ENCODE measurements at places on chromosomes 13 and 19. TPM values are rescaled to one million over a fixed set of nuclear protein-coding genes. Genes with fewer than 3 reads are reported as not detected.

DNA sequence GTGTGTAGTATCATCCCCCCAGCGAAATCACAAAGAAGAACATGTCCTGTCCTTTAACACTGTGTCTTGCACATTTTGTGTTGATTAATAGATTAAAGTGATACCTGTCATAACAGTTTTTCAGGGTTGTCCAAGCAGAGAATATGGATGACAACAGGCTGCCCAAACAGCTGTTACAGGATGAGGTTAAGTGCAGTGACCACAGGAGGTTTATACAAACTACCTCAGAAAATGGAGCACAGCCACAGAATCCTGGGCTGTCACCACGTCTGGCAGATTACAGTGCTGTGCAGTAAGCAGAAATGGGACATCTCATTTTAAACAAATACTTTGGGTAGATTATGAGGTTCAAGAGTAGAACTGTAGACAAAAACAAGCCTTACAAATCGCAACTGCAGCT is 575.6 kb downstream of the DCT start:
- H3K27me3 ChIP-seq: peaks cover 6% of the 10 kb centered on the region
- no peaks in the 10 kb centered on the region for H3K36me3 ChIP-seq
- no peak overlapping the region for H3K4me3 ChIP-seq
- H3K27ac ChIP-seq: no peak overlapping the region

DNA sequence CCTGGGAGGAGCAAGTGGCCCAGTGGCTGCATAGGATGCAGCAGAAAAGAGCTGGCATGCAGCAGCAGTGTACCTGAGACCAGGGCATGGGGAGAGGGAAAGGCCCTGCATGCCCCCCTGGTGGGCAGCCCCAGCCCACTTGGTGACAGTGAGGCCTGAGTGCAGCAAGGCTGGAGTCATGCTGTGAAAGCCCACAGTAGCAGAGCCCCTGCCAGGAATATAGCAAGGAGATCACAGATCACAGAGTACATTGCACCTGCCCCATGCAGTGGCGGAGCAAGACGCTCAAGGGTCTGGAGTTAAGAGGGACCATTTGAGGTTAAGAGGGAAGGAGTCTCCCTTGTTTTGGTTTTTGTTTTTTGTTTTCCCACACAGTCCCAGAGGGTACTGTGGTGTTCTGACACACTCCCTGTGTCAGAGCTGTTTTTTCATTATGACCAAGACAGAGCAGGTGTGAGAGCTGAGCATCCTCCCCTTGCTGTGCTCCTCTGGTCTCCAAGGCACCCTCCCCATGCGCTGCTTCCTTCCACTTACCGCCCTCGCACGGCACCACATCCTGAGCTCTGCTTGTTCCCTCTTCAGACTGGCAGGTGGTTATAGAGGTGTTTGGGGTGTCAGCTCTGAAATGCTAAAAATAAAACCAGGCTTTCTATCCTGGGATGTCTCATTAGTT is 85.0 kb upstream of the UBL3 start:
- peak overlapping the region; percentile 95 for H3K27ac ChIP-seq
- no peaks in the 10 kb centered on the region for H3K36me3 ChIP-seq
- DNase-seq: peak; percentile 52
- peaks cover 56% of the 10 kb centered on the region for H3K4me1 ChIP-seq

- H3K4me1 ChIP-seq: peaks cover 2% of the 10 kb centered on the region
- peak overlapping the region; percentile 65 for H3K27ac ChIP-seq
- H3K36me3 ChIP-seq: no peaks in the 10 kb centered on the region
- no peak overlapping the region for H3K4me3 ChIP-seq
Observed at GRCh38 chr19:49631014-49631588, 8.8 kb downstream of the RRAS start.

DNA sequence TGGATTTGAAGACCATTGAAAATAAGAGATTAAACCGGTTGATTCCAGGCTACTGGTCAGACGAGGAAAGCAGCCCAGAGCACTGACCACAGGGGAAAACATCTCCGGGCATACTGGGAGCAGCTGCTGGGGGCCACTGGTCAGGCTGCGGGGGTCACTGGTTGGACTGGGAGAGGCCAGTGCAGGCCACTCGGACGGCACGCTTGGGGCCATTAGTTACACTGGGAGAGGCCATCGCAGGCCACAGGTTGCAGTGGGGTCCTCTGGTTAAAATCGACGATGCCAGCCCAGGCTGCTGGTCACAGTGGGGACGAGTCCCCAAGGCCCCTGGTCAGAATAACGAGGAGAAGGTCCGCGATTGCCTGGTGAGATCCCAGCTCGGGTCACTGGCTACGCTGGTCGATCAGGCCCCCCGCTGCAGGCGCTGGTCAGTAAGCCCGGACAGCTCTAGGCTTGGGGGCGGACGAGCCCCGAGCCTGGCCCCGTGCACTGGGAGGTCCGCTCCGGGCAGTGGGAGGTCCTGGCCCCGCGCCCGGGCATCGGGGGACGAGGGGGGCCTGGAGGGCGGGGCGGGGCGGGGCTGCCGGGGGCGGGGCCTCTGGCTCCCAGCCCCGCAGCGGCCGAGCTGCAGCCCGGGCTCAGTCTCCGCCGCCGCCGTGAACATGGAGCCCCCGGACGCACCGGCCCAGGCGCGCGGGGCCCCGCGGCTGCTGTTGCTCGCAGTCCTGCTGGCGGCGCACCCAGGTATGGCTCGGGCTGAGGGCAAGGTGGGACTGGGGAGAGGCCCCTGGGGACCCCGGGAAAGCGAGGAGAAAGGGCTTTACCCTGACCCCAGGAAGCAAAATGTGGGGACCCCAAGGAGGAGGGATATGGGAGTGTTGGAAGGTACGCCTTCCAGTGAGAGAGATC is at the start of gene BCAM:
TSS of gene BCAM (plus strand) at position 641 of the 909 bp plus-strand sequence. CDS start at position 663, 22 bp downstream.
- H3K36me3 ChIP-seq: peaks cover 4% of the 10 kb centered on the region
- H3K4me1 ChIP-seq: peaks cover 6% of the 10 kb centered on the region
- peak within 1 kb of the TSS; percentile 67 for H3K4me3 ChIP-seq
- no peak for DNase-seq

DNA sequence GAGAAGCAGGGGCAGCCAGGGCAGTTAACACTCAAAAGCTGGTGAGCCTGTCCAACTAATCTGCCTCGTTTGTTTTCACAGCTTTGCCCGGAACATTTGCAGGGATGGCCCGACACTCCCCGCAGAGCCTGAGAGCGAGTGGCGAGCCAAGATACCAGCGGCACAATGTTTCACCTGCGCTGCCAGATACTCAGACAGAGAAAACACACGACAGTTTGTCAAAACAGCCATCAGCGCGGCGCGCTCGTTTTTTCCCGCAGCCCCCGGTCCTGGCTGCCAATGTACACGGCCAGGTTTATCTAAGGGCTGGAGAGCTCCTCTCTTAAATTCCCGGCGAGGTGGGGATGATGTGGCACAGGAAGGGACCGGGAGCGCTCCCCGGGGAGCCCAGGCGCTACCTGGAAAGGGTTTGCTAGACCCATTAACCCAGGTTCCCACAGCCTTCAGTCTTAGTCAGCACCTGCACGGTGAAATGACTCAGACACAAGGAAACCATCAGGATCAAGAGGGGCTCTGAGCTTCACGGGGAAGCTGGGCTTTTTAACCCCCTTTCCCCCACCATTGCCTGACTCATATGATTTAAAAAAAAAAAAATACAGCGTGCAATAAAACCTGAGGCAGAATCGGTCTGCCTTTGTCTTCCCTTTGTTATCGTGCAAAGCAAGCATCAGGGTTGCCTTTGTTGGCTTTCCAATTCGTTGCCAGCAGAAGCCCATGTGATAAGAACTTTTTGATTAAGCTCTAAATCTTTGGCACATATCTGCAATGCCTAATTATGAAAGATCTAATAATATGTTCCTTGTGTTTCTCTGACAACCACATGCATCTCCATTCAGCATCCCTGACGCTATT is 186.2 kb downstream of the EFNB2 start:
- H3K27me3 ChIP-seq: peaks cover 33% of the 10 kb centered on the region
- no peak for DNase-seq
- H3K36me3 ChIP-seq: no peaks in the 10 kb centered on the region

DNA sequence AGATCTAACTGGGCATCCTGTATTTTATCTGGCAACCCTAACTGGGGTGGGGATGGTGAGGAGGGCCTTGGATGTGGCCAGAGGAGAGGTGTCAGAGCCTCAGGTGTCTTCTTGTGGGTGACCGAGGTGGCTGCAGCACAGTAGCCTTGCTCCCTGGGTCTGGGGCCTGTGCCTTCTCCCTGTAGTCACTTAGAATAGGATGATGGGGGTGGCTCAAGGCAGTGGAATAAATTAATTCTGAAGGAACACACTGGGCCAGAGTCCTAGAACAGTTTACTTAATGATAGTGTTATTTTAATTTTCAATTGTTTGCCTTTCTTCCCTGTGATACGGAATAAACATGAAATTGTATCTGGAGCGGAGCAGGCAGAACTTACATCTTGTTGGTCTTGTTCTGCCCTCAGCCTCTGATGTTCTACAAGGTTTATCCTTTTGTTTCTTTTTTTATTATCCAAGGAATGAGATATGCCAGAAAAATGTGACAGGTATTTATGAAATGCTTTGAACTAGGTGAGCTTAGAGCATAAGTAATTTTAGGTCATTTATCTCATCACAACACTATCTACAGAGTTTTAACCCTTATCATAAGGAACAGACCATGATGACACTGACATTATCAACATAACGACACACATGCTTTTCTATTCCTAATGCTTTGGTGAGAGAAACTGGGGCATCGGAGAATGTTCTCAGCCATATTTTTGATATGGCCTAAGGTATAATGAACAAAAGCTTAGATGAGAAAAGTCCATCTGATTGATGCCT is 51.4 kb downstream of the LRCH1 start:
- no peak overlapping the region for H3K4me3 ChIP-seq
- DNase-seq: no peak
- H3K27me3 ChIP-seq: no peaks in the 10 kb centered on the region
- H3K36me3 ChIP-seq: no peaks in the 10 kb centered on the region
- H3K27ac ChIP-seq: no peak overlapping the region

Gene ZNF14
- total RNA-seq: 18.7 TPM

Gene MTRF1
- total RNA-seq: 17.7 TPM

Gene DAZAP1
- total RNA-seq: 148 TPM

Gene CBY2
- not detected for total RNA-seq

Measured in T-helper 17 cell (primary cell).